ENCODE measurements at places on chromosomes 11 and 22.

DNA sequence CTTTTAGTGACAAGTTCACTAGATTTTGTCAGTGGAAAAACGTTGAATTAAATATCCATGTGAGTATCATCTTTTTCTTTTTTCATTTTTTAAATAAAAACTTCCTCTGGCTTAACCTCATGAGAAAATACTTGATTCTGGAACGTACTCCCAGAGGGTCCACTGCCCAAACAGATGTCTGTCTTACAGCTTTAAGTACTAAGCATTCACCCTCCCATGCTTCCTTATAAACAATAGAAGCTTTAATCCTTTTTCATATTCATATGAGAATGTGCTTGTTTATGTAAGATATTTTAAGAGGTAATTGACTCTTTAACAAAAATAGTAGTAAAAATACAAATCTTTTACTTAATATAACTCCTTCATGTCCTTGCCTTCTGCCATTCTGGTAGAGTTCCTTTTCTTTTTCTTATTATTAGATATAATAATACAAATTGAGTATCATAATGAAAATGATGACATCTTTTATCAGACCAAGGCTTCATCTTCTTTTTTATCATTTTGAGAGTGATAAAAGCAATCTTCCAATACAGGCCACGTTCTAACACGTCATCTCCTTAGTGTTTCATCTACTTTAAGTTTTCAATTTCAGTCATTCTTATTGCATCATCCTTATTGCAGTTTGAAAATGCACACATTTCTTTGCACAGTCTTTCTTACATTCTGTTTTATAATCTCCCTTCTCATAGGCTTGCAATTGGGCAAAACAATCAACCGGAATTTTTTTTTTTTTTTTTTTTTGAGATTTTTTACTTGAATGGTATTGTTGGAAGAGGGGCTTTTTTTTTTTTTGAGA, 69.5 kb upstream of the MYO18B start:
- DNase-seq, result no peak

GRCh38 chr11:76689313-76690260, 19.0 kb upstream of the LRRC32 start:
- DNase-seq, result no peak

DNA sequence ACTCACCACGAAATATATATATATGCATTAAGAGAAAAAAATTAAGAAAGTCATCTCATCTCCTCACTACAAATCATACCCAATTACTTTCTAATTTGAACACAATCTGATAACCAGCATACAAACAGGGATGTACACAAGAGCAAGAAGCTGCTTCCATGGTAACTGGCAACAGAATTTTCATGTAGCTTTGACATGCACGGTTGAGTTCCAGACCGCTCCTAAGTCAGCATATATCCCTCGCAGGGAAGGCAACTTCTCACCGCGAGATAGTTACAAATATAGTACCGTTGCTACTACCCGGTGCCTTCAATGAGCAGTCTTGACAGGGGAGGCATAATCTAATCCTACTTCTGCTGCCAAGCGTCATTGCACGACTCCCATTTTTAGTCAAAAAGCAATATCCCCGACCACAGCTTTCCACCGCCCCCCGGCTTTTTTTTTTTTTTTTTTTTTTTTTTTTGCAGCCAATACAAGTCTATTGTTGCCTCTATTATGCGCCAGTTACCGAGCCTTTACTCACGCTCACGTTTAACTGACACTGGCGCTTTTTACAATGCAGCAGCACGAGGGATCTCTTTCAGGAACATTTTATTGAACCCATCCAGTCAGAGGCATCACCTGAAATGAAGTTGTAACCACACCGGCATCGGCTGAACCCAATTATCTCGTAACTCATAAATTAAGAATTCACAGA, 2.2 kb downstream of the CADM1 start:
- DNase-seq, result peak; percentile 18

DNA sequence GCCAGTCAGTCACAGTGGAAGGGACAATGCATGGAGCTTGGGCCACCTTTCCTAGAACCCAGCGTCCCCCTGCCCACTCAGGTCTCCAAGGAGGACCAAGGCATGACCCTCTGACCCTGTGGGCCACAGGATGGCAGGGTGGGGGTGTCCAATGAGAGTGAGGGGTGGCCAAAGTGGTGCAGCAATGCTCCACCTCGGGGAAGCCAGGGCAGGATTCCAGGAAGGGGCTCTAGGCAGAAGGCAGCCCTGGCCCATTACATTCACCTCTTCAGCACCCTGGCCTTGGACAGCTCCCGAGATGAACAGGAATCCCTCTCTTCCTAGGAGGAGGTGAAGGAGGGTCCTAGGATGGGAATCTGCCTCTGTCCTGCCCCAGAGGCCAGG, 597.5 kb downstream of the BRD1 start:
- DNase-seq, result no peak

GRCh38 chr11:106990331-106990730, 27.9 kb downstream of the GUCY1A2 start:
- no peak for DNase-seq

GRCh38 chr11:87849216-87849615, 326.0 kb downstream of the RAB38 start:
- DNase-seq, result no peak

DNA sequence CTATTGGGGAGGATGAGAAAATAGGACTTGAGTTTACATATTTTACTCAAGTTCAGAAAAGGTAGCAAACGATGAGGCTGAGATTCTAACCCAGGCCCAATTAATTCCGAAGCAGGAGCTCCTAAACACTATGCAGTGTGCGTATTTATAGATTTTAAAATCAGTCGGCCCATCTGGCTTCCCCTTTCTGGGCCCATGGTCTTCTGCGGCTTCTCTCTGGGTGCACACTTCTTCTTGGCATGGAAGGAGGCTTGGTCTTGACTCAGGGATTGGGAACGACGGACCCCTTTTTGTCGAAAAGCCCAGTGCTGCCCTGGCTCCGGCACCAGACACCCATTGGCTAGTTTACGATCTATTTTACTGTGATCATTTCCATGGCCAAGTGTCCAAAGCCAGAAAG, 1433.8 kb downstream of the BRD1 start:
- DNase-seq, result no peak

DNA sequence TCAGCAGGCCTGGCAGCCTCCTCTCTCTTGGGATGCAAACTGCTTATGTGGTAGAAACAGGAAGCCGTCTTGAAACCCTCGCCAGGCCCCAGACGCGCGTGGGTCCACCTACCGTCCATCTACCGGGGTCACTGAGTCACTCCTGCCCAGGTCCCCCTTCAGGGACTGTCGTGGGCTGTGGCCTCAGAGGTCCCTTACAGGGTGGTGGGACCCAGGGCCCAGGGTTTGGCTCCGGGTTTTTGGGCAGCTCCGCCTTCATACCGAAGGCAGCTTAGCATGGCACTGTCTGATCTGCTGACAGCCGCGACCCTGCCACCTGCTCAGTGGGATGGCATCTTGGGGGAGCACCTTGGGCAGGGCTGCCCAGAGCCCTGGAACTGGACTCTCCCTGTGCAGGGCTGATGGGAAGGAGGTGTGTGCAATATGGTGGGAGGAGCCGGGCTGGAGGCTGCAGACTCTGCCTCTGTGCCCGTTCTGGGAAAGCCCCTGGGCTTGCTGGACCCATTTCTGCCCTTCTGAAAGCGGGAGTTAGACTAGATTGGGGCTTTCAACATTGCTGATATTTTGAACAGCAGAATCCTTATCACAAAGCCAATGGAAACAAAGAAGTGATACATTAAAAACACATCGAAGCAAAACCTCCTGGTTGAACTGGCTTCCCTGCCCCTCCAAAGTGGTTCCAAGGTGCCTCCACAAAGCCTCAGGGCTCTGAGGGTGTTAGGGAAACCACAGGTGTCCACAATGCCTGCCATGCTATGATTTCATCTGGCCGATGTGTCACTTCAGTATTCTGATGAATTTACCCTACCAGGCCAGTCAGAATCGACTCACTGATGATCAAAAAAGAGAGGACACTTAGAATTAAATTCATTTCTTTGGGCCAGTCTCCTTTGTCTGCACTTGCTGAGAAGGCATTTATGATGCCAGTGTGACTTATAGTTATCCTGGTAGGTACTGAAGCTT, 316.5 kb downstream of the KIRREL3 start:
- peak; percentile 22 for DNase-seq

DNA sequence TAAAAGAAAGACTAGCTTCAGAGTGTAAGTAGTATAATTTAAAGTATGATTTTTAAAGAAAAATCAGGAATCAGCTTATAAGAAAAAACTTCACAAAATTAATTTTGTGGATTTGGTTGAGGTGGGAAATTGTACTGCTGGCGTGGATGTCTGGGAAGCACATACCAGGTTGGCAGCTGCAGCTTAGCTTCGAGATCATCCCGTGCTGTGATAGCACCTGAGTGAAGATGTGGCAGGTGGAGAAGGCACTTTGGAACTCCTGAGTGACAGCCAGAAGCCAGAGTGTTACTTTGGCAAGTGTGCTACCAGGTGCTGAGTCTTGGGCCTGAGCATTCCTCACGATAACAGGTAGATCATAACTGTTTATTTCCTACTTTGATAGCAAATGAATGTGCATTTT, 17.7 kb downstream of the ZC3H12C start:
- DNase-seq, result no peak

- DNase-seq, result no peak
Measured at GRCh38 chr11:134518616-134519389, 106.8 kb upstream of the B3GAT1 start.

- no peak for DNase-seq
Measured at GRCh38 chr11:8720352-8720751, 37.8 kb downstream of the RPL27A start.

- peak; percentile 84 for DNase-seq
Measured at GRCh38 chr11:62497132-62497801, 49.3 kb downstream of the AHNAK start.

DNA sequence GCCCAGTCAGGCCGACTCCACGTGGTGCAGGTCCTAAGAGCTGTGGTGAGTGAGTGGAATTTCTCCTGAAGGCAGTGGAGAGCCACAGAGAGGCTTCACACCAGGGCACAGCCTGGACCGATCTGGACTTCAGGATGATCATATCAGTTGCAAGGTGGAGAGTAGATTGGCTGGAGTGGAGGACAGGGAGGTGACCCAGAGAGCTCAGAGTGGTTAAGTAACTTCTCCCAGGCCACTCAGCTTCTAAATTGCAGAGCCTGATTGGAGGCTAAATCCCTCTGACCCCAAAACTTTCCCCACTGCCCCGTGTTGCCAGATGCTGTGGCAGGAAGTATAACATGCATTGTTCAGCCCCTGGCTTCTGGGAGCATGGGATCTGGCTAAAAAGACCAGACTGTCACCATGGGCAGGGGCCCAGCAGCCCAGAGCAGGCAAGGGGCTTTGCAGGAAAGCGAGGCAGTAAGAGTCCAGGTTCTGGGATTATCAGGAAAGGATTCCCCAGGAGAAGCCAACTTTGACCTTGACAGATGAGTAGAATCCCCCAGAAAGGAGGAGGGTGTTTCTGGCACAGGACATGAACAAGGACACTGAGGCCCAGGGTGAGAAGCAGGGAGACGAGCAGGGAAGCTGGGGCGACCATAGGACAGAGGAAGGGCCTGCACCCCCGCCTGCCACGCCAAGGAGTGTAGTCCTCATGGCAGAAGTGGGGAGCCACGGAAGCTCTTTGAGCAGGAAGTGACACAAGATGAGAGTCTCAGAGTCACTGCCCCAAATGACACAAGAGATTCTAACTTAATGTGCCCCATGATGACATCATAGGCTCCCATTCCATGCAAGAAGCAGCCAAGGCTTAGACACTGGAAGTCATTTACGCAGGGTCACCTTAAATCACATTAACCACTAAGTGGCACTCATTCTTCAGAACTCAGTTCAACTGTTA, 4.8 kb downstream of the SLC35C1 start:
- DNase-seq, result no peak

DNA sequence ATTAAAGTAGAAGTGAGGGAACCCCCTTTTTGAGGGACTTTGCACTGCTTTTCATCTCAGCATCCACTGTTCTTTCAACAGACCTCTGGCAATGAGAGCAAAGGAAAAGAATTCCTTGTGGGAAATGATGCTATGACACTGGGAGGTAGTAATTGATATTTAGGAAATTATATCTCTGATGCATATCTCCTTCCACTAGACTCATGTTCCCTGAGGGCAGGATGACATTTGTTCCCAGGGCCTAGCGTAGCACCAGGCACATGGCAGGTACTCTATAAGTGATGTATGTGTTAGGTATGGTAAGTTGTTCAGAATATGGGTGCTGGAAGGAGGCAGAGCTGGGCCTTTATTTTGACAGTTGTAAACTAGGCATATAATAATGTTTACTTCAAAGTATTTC, 142.9 kb downstream of the CCDC81 start:
- DNase-seq, result no peak

DNA sequence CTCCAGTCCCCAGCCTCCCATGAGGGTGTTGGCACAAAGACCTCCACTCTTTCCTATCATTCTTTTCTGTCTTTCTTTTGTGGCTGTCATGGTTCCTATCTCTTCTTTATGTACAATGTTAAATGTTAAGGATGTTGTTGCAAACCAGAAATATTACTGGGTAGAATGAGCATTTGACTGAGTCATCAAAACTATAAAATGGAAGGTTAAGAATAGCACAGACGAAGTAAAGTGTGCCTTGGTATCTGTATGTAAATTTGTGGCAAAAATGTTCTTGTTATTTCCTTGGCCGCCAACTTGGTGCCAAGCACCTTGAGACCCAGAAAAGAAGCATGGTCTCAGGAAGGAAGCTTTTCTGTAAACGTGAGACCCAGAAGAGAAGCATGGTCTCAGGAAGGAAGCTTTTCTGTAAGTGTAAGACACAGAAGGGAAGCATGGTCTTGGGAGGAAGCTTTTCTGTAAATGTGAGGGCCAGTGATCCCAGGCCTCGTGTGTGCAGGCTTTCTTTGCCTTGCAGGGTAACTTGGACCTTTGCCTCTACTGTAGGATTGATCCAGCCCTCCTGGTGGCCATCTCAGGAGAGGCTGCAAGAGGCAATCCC, 6.7 kb upstream of the PKP3 start:
- no peak for DNase-seq

DNA sequence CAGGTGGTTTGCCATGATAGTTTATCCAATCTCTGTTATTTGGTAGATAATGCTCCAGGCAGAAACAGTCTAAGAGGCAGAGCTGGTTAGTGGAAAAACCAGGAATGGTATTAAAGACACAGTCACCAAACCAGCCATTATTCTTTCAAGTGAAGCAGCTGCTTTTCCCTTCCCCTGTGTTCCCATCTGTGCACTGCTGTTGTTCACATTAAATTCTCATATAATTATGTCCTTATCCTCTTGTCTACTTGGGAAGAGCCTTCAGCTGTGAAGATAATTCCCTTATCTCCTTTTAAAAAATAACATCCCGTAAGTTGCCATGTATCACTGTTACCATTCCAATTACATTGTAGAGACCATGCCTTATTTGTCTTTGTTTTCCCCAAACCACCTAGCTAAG, 5.2 kb upstream of the TBCEL start:
- no peak for DNase-seq

GRCh38 chr22:20165913-20166312, 15.1 kb upstream of the CCDC188 start:
- DNase-seq, result no peak

GRCh38 chr22:34414467-34415440, 494.5 kb upstream of the LARGE1 start:
- DNase-seq, result peak; percentile 73

GRCh38 chr11:69296890-69297786, 3.2 kb downstream of the MYEOV start:
- peak; percentile 99 for DNase-seq

DNA sequence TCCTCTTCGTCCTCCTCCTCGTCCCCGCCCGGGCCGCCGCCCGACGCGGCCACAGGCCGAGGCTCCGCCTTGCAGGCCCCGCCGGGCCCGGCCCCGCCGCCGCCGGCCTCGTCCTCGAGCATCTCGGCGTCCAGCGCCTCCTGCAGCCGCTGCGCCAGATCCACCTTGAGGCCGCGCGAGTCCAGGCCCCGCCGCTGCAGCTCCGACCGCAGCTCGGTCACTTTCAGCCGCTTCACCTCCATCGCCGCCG, 417 bp downstream of the HNRNPUL2 start:
- DNase-seq, result no peak
